Pancreas (tissue), 10 donors: ENCODE measurements at places on chromosomes 11 and 22. TPM values are rescaled to one million over a fixed set of nuclear protein-coding genes. Genes with fewer than 3 reads are reported as not detected.

SLC22A25 gene
- not detected for total RNA-seq

- DNase-seq: no peak
Measured at GRCh38 chr11:115151010-115151409, 353.2 kb downstream of the CADM1 start.

DNA sequence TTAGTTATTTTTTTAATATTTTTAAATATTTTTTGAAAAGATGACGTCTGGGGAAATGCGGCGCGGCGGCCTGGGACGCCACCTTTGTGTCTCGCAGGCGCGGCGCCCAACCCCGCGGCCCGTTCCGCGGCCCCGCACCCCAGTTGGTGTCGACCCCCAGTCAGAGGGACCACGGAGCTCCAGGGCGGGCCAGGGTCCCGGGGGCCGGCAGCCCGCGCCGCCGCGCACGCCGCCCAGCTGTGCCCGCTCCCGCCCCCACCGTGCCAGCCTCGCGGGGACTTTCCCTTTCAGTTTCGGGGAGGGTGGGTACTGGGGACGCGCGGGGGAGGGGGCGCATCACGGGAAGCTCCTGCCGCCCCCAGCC is 1.6 kb downstream of the CCND1 start:
- peak; percentile 77 for DNase-seq

ROBO4 gene
- 4.7 TPM for total RNA-seq

DNA sequence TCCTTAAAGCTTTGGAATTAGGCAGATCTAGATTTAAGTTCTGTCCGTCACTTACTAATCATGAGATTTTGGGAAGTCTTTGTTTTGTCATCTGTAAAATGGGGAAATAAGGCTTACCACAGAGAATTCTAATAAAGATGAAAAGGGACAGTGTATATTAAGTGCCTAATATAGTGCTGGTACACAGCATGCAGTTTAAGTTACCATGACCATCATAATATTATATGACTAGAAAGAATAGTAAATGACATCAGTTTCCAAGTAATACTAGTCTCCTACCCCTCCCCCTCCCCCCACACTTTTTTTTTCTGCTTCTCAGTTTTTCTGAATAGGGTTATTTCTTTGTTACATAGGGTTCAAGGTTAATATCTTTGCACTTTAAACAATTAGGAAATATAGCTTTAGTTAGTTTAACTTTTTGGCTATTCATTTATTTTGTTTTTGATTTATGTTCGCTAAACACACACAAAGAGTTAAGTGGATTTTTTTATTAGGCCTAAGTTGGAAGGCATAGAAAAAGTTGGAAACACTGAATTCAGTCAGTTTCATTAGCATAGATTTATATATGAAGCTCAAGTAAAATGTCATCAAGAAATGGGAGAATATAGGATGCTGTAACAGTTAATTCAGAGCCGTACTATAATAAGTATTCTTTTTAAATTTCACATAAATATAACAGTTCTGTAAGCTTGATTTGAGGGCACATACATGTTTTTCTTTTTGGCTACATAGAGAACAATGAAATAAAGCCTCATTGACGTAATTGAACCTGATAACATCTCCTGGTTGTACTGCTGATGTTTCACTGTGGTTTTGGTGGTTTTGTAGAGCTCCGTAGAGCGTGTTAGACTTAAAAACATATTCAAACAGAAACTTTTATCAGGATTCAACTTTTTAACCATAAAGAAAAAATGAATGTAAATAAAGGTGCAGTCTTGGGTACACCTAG is 121.2 kb downstream of the PDE3B start:
- DNase-seq: no peak

DNA sequence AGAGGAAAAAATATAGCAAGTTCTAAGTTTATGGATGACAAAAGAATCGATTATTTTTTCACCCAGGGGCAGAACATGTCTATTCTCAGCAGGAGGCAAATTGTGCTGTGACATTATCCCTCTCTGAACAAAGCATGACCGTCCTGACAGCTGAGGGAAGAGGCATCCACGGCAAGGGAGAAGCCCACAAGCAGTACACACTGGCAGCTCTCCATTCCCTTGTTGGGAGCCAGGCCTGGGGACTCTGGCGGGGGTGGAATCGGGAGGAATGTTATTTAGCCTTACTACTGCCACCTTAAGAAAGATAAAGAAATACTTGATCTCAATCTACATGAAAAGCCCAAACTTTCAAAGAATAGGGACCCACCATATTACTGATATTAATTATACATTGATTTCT is 3.4 kb downstream of the KIRREL3 start:
- no peak for DNase-seq

DNA sequence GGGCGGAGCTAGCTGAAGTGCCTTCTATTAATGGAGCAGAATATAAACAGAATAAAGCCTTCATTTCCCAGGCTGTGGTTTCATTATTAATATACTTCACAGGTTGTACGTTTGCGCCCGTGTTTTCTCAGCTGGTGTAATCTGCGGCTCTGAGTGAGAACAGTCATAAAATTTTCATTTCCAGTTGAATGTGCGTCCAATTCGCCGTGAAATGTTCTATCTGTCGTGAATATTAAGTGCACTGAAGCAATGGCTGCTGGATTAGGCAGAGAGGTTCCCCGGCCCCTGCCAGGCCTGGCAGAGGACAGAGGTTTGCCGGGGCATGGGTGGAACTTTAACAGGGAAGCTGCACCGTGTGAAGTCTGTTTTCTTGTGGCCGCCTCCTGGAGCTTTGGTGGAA is 874.4 kb downstream of the NTM start:
- no peak for DNase-seq

DNA sequence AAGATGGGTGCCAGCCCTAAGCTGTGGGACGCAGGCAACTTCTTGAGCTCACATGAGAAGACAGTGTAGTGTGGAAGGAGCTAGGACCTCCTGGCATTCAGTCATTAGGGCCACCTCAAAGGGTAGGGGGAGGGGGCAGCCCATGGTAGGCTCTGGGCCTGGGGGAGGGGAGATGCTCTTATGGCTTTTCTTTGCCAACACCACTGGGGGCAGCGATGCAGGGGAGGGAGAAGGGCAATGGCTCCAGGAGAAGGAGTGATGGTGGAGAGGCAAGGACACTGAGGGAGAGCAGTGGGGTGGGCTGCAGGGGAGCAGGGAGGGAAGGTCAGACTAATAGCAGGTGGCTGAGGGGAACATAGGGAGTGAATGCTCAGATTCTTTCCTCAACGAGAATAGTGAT is 63.3 kb upstream of the SUSD2 start:
- no peak for DNase-seq

DNA sequence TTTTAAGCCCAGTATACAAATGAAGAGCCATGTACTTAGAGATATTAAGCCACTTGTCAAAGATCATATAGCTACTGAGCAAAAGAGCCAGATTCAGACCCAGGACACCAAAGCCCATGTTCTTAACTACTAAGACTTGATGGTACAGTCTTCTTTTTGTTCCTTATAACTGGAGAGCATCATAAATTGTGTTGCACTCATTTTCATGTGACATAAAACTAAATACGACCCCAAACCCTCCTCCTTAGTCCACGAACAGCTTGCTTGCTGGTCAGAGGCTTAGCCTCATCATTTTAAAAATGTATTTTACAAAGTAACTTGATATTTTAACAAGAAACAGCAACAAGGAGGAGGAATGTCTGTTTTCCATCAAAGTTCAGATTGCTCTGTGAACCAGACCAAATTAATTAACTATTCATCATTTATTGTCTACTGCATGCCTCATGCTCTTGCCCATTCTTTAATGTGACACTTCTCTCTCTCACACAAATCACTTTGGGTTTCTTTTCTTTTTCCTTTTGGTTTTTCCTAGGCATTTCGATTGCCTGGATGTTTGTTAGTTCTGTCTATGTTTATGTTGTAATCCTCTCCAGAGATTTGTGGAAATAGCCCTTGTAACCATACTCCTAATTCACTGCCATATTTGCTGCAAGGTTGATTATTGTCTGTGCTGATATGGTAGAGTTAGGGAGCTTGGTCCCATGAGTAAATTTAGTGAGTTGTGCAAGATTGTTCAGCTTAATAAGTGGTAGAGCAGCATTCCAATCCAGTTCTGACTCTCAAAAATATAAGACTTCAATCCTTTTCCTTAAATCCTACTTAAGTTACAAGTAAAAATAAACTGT is 8.4 kb upstream of the ARHGAP20 start:
- DNase-seq: no peak

- no peak for DNase-seq
Measured at GRCh38 chr11:31114442-31114841, 255.1 kb downstream of the DCDC1 start.

SCARF2 gene
- total RNA-seq: 1.5 TPM

DNA sequence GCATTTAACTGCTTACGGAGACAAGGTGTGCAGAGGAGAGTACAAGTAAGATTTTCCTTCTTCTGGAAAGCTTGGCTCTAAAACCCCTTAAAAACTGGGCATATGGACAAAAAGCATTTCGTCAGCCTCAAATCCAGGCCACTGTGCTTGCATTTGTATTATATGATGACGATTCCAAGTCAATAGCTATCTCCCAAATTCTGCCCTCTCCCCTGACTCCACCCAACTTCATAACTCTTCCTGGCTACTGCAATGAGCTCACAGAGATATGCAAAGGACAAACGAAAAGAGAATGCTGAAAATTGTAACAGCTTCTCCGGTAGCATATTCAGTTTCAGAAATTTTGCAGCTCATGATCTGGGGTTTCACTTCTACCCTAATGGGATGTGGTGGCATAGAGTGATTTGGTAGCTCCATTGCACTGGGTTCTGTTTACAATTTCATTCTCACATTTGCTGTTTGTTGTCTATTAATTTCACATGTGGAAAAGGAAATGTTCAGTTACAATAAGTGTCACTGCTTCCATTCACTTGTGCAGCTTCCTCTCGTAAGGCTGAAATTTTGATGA is 45.6 kb upstream of the CHRM4 start:
- DNase-seq: no peak

PHF21B gene
- total RNA-seq: 0.47 TPM

DNA sequence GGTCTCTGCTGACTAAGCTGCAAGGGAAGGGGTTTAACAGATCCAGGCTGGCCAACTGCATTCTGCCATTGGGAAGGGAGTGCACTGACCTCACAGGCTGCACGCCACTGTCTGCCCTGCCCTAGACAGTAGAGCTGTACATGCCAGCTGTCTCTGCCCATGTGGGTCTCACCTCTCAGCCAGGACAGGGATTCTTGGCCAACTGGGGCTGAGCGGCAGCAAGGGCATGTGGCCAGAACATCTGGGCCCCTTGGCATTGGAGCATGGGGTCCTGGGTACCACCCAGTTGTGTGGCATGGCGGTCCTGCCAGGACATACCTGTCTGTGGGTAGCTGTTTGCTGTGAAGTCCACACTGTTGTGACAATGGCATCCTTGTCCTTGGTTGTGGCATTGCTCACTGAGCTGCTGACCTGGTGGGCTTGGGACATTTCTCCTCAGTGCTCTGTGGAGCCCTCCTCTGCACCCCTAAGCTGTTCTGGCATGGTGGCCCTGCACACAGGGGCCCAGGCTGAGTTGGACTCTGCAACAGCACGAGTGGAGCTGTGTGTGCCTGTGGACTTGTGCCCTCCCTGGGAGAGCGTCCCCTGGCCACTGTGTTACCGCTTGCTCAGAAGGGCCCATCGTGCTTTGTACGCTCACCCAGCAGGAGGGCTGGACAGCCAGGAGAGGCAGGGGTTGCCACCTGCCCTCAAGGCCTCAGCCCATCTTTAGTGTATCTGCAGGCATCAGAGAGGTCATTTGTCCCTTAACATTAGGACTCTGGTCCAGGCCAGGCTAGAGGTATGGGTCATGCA is 46.7 kb downstream of the MED15 start:
- no peak for DNase-seq

DNA sequence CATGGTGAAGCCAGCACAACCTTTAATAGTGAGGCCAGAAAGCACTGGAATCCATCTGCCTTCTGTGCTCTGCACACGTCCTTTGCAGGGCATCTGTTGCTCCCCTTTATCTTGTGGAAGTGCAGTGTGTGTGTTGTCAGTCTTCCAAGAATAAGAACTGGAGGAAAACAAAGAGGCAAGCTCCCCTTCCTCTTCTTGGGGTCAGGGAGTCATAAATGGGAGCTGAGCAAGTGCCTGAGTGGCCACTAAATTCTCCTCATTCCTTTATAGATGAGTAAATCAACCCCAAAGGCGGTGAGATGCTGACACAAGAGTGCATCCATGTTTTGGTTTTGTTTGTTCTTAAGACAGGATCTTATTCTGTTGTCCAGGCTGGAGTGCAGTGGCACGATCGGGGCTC is 38.3 kb downstream of the WT1 start:
- DNase-seq: no peak

ANGPTL5 gene
- total RNA-seq: not detected

APOL4 gene
- 0.35 TPM for total RNA-seq

OR52D1 gene
- not detected for total RNA-seq

GRCh38 chr11:117230286-117230961 is 1.4 kb downstream of the PCSK7 start:
- no peak for DNase-seq

- no peak for DNase-seq
Measured at GRCh38 chr22:35681454-35682052, 33.3 kb downstream of the APOL6 start.

GRCh38 chr22:49429066-49429465 is 398.6 kb downstream of the BRD1 start:
- no peak for DNase-seq

SART1 gene
- 26.9 TPM for total RNA-seq

DNA sequence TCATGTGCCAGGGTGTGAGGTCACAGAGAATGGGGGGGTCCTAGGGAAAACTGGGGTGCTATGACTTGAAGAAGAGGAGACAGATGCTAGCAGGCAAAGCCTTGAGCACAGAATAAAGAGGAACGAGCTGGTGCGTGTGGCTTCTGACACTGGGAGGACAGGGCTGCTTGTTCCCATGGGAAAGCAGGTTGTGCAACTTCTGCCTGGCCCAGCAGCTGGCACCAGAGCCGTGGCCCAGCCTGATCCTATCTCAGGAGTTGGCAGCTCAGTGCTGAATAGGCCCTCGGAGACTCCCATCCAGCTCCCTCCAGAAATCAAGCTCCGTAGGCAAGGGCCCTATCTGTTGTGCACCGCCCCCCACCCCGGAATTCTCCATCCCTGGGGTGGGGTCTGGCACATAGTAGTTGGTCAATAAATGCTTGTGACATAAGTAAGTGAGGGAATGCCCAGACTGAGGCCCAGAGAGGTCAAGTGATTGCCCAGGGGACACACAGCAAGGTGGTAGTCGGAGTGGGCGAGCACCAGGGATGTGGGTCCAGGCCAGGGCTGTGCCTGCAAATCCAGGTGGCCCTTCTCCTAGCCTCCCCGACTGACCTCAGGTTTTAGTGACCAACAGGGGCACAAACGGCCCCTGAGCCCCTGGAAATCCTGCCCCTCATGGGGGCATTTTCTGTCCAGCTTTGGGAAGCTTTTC is 19.5 kb upstream of the FADD start:
- DNase-seq: no peak

ASCL2 gene
- total RNA-seq: 1.1 TPM

TRIM6 gene
- total RNA-seq: 1.7 TPM

- DNase-seq: no peak
Measured at GRCh38 chr11:35089666-35090065, 49.3 kb upstream of the CD44 start.

GRCh38 chr22:32900886-32901635 is 99.6 kb downstream of the TIMP3 start:
- DNase-seq: no peak

GRCh38 chr11:110621826-110622225 is 90.4 kb downstream of the ARHGAP20 start:
- no peak for DNase-seq

KIF18A gene
- total RNA-seq: not detected

NCR3LG1 gene
- total RNA-seq: 0.93 TPM
